ENCODE measurements at places on chromosomes 11 and 22.

DNA sequence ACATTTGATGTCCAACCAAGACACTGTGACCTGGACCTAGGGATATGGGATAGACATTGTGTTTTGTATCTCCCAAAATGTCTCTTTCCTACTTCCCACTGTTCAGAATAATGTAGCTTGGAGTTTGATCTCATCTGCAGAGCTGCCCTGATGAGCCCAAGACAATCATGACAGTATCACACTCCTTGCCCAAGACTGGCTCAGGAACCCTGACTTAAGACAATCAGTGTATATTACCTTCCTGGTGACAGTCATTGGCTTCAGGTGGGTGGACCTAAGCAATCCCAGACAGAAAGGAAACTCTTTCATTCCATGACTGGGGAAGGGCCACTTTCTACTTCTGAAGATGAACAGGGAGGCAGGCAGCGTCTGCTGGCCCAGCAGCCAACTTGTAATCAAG is 14.3 kb upstream of the RTN4RL2 start:
- no peak overlapping the region for H3K4me3 ChIP-seq
- H3K27ac ChIP-seq = no peak overlapping the region
- H3K27me3 ChIP-seq = peaks cover 62% of the 10 kb centered on the region
- no peak for ATAC-seq

DNA sequence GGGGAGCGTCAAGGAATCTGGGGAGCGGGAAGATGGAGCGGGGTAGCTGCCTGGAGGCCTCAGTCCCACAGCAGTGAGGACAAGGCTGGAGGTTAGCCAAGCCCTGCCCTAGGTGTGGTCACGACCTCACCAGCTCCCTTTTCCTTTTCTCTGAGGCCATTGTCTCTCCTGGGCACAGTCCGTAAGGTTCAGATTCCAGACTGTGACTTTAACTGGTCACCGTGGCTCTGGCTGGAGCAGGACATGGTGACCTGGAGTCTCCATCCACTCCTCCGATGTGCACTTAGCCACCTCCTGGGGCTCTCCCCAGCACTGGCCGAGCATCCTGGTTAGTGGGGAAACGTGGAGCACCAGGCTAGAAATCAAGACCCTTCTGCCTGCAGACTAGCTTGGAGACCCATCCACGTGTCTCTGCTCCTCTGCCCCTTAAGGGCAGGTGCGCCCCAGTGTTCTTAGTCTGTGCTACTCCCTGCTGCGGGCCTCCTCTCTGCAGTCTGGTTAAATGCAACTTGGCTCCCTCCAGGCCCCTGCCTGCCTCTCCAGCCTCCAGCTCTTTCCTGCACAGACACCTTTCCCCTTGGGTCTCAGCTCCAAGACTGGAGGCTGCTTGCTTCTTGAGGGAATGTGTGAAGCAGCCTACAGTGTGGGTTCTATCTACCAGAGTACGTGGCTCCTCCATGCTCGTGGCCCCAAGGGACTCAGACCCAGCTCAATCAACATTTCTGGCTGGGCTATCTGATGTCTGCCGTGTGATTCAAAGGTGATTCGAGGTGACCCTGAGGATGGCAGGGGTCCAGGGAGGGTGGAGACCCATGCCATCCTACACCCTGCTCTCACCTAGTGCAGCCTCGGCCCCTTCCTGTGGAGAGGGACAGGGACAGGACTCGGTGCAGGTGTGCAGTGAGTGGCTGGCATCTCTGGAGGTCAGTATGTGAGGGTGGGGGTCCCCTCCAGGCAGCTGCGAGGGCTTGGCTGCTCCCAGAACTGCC is 5.2 kb downstream of the SLC25A1 start:
- ATAC-seq = no peak
- peaks cover 67% of the 10 kb centered on the region for H3K4me1 ChIP-seq
- peak overlapping the region; percentile 78 for H3K27ac ChIP-seq
- H3K27me3 ChIP-seq = peaks cover 23% of the 10 kb centered on the region
- H3K4me3 ChIP-seq = peak overlapping the region; percentile 78

DNA sequence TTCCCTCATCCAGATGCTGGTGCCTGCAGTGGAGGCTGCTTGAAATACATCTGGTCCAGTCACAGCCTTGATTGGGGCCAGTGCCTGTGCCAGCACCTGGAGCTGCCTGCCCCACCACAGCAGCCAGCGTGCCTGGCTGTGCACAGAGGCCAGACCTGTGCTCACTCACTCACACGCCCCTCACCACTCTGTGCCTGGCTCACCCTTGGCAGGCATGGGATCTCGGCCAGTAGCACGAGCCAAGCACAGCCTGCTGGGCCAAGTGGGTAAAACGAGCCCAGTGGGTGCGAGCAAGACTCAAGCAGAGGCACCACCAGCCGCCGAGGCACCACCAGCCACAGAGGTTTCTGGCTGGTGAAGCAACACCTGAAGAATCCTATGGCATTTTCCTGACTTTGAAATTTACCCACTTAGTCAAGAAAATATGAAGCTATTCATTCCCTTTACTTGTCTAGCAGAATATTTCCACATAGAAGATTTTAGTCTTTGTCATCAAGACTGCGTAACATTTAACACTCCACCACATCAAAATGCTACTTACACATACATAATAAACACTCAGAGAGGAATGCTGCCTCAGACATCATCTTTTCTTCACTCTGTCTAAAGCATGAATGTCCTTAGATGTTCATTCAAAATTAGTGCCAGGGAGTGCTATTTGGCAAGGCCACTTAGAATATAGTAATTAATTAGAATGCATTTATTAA is 424.3 kb upstream of the FAT3 start:
- H3K27ac ChIP-seq = no peak overlapping the region
- H3K4me1 ChIP-seq = no peaks in the 10 kb centered on the region
- no peaks in the 10 kb centered on the region for H3K27me3 ChIP-seq
- H3K4me3 ChIP-seq = no peak overlapping the region
- H3K36me3 ChIP-seq = no peaks in the 10 kb centered on the region
- no peak for ATAC-seq

DNA sequence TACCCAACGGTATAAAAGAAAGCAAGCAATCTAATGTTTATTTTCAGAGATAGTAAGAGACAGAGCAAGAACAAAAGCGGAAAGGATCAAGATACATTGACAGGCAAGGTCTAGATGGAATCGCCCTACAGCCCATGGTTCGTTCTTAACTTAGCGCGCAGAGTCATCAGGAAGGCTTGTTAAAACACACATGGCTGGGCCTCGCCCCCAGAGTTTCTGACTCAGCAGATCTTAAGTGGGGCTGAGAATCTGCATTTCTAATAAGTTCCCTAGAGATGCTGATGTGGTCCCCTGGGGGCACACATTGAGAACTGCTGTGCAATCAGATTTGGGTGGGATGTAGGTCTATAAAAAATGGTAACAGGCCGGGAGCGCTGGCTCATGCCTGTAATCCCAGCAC is 35.8 kb upstream of the CHRM4 start:
- ATAC-seq = no peak
- no peak overlapping the region for H3K27ac ChIP-seq
- H3K4me3 ChIP-seq = no peak overlapping the region

DNA sequence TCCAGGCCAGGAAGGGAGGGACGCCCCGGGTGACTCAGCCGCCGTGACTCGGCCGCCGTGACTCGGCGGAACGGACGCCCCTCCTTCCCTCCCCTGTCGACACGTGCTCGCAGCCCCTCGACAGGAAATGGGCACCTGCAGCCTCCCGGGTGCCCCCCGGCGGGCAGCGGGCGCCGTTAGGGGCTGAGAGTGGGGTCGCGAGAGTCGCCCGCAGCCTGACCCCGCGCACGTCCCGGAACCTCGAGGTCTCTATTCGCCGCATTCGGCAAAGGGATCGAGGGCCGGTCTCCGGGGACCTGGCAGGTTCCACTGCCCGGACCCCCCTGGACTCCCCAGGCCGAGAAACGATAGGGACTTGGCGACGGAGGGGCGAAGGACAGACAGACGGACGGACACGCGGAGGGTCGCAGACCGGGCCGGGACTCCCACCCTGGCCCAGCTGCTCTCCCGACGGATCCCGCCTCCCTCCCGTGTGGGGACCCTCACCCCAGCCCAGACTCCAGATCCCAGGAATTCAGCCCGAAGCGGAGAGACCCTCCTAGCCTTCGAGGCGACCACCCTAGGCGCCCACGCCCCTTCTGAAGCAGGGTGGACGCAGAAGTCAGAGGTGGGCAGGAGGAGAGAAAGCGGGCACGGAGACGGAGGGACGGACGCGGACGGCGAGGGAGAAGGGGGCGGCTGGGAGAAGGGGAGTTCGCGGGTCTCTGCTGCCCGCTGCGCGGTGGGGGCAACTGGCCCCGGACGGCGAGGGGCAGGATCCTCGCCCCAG is 648 bp downstream of the FOSL1 start:
- H3K36me3 ChIP-seq = no peaks in the 10 kb centered on the region
- peaks cover 23% of the 10 kb centered on the region for H3K4me1 ChIP-seq
- H3K27ac ChIP-seq = peak overlapping the region; percentile 60
- ATAC-seq = no peak
- peaks cover 30% of the 10 kb centered on the region for H3K27me3 ChIP-seq

Measured in stimulated activated memory B cell treated with anti-CD40 and anti-IgM and Interleukin-4, amounts not matched to agents 10 μg/mL and 1 μg/mL and 100 μg/mL, for 72 hours (primary cell).